Thoracic aorta (tissue), 2 donors: ENCODE measurements at places on chromosomes 6 and 20.

GRCh38 chr6:100176311-100176950 lies 182.4 kb upstream of the MCHR2 start:
- DNase-seq: no peak

DNA sequence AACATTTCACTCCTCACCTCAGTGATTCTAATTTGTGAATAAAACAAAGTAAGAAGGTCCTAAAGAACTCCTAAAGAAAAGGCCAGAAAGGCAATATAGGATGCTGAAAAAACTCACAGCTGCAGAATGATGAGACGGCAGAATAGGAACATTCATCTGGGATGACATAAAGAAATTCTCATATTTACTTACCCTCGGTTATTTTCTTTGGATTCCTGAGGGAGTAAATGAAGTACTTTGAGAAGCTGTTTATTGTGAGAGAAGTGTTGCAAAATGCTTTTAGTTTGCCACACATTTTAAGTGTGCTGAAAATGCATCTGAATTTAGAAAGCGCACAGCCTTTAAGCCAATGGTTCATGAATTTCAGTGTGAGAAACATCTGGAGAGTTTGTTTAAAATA lies 35.7 kb upstream of the RBL1 start:
- DNase-seq: no peak

DNA sequence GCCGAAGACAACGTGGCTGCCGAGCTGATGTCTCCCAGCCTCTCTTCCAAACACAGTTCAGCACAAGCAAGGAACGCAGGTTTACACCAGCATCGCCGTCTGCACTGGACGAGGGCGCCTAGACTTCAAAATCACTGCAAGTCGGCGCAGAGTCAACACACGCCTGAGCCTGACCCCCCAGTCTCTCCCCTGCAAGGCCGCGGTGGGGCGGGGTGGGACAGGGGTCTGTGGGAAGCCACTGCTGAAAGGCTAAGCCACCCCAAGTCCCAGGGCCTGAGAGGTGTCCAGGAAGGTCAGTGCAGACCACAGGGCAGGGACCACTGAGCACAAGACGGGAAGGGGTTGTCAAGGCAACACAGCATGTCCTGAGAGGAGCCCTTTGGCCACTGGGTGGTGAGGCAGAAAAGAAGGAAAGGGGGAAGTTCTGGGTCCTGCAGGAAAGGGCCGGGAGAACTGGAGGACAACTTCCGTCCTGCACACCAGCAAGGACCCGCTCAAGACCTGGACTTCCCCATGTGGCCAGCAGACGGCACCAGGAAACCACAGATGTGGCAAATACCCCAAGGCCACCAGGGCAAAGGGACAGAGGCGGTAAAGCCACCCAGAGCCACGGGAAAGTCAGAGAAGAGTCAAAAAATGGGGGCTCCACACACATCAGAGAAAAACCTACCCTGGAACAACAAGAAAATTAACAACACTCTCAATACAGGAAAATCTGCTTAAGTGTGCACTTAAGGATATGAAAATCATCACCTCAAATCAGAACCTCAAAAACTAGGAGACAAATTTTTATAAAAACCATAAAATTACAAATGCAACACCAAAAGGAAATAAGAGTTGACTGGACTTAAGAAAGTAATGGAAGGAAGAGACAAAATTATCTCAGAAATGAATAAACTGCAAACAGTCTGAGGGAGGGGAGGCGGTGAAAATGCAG lies 84.8 kb downstream of the TAF4 start:
- DNase-seq: no peak

GRCh38 chr6:161101517-161101916 lies 109.9 kb downstream of the MAP3K4 start:
- no peak for DNase-seq

- DNase-seq: no peak
Observed at GRCh38 chr6:160388922-160389321, 40.7 kb downstream of the SLC22A3 start.

- no peak for DNase-seq
Observed at GRCh38 chr20:54219751-54220426, 12.0 kb downstream of the PFDN4 start.

DNA sequence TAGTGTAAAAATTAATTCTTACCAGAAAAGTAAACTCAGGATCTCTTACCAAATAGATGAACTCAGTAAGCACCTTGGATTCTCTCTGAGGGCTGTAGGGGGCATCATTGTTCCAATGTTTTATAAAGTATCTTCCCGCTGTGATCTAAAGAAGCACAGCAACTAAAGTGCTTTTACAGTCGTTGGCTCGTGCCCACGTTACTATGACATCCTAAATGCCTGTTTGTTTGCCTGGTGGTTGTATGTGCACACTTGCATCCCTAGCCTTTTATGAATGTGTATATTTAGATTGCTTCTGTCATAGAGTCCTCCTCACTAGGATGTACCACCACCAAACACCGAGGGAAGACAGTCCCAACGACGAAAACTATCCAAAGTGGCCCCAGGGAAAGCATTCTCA lies 34.5 kb downstream of the SLX4IP start:
- no peak for DNase-seq

GRCh38 chr20:37229357-37229756 lies 32.3 kb downstream of the GHRH start:
- no peak for DNase-seq

DNA sequence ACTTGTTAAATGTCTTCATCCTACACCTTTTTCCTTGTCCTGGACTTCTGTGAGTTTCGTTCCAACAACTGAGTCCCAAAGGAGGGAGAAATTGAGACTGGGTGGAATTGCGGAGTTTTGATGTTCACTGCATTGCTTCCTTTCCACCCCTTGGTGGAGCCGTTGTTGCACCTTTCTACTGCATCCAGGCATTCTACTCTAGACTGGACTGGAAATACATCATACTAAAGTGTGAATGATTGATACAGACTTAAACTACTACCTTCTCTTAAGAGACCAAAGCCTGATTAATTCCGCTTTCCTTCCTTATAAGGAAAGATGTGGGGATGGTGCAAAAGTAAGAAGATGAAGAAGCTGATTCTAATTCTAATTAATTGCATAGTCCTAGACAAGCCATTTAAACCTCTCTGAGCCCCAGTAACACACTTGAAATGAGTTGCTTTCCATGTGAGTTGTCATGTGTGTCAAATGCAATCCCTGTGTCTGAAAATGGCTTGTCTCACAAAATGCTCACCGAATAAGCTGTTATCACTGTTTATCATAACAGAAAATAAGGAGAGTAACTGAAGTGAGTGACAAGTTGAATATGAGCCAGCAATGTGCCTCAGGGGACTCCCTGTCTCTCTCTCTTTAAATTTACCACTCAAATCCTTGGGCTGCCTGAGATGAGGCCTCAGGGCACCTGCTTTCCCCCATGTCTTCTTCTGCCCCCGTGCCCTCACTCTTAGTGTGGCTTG lies 338.3 kb upstream of the CHD6 start:
- no peak for DNase-seq

GRCh38 chr20:59939052-59939878 lies 840 bp downstream of the PPP1R3D start:
- DNase-seq: no peak

- no peak for DNase-seq
Observed at GRCh38 chr20:23212011-23212410, 125.9 kb upstream of the CD93 start.
